ENCODE measurements at places on chromosomes 12 and 14. TPM values are rescaled to one million over a fixed set of nuclear protein-coding genes. Genes with fewer than 3 reads are reported as not detected.

PPP1R1A gene
- total RNA-seq = not detected

POTEM gene
- not detected for total RNA-seq

TRIM9 gene
- total RNA-seq = 13.4 TPM

MYH6 gene
- total RNA-seq = not detected

PLXNC1 gene
- 0.67 TPM for total RNA-seq

EML5 gene
- total RNA-seq = not detected

RFLNA gene
- total RNA-seq = 1.0 TPM

STYK1 gene
- 0.31 TPM for total RNA-seq

PELI2 gene
- 8.7 TPM for total RNA-seq

SRRM4 gene
- not detected for total RNA-seq

OR11G2 gene
- total RNA-seq = not detected

CALM1 gene
- 270 TPM for total RNA-seq

RNU6-8 gene
- not detected for total RNA-seq

KRT80 gene
- 10.7 TPM for total RNA-seq

CD163 gene
- total RNA-seq = not detected

HVCN1 gene
- 1.2 TPM for total RNA-seq

ZNF410 gene
- total RNA-seq = 40.1 TPM

GPR84 gene
- total RNA-seq = not detected
